ENCODE measurements at places on chromosomes 2 and 18.

GRCh38 chr2:45918463-45919159 lies 267.1 kb downstream of the PRKCE start:
- no peak for DNase-seq

- DNase-seq: peak; percentile 29
These were observed 11.4 kb upstream of the NR4A2 start for GRCh38 chr2:156343940-156344301.

GRCh38 chr2:234374736-234375135 lies 122.1 kb downstream of the ARL4C start:
- DNase-seq: no peak

- peak; percentile 13 for DNase-seq
These were observed 683 bp downstream of the MBOAT2 start for GRCh38 chr2:9002637-9003365.

DNA sequence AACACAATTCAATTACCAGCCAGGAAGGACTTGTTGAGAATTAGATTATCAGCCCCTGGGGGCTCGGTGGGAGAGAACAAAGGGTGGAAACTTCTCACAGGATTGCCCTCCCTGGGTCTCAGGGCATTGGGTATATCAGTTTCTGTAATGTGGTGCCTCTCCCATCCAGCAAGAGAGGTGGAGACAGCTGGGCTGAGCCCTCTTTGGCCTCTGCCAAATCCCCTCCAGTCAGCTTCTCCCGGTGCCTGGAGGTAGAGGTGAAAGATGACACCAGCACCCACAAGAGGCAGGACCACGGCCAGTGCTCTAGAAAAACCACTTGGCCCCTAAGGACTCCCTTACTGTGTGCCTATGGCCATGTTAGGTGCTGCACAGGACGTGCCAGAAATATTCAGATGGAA lies 179.7 kb downstream of the HAUS1 start:
- no peak for DNase-seq

DNA sequence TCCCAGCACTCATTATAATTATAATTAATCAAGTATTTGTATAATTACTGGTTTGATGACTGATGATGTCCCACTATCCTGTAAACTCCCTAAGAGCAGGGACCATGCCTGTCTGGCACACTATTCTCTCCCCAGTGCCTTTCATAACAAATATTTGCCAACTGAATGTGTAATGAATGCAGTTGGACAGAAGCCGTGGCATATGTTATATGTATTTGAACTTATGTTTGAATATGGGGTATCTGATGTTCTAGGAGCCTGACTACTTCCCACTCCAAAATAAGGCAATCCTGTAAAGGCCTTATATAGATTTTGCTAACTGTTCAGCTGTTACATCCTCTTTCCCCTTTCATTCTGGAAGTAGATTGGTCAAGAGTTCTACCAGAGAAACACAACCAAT lies 19.7 kb downstream of the OSBPL6 start:
- DNase-seq: no peak

- no peak for DNase-seq
These were observed 67.8 kb downstream of the MERTK start for GRCh38 chr2:111966241-111966640.

GRCh38 chr2:161238560-161239325 lies 69.5 kb upstream of the PSMD14 start:
- DNase-seq: peak; percentile 76

- DNase-seq: peak; percentile 41
These were observed 116.0 kb downstream of the CDC42EP3 start for GRCh38 chr2:37555457-37555856.

GRCh38 chr2:233469261-233470010 lies 97.1 kb downstream of the USP40 start:
- DNase-seq: no peak

DNA sequence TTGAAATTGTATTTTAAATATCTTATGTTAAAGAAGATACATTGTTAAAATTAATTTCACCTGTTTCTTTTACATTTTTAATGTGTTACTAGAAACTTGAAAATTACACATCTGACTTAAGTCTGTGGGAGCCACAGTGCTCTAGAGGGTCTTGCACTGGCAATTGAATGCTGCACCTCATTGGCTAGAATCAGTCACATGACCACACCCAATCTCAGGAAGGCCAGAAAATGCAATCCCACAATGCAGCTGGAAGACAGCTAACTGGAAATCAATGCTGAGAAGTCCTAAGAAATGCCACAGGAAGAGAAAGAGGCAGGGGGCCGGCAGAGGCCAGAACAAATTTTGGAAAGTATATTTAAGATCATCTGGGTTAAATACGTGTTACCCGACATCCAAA lies 189.2 kb upstream of the POU3F3 start:
- no peak for DNase-seq

DNA sequence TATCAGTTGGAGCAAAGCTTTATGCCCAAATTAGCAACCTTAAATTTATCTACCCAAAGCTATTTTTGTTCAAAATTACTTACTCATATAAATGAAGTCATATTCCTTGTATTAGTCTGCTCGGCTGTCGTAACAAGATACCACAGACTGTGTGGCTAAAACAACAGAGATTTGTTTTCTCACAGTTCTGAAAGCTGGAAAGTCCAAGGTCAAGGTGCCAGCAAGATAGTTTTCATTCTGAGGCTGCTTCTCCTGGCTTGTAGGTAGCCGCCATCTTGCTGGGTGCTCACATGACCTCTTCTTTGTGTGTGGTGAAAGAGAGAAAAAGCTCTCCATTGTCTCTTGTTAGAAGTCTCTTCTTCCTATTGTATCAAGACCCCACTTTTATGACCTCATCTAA lies 15.7 kb upstream of the DPP10 start:
- no peak for DNase-seq

GRCh38 chr2:17328161-17328560 lies 190.1 kb downstream of the RAD51AP2 start:
- DNase-seq: no peak

- DNase-seq: peak; percentile 11
These were observed 102.0 kb downstream of the DCDC2C start for GRCh38 chr2:3805201-3805939.

GRCh38 chr2:120403261-120403660 lies 57.3 kb downstream of the INHBB start:
- DNase-seq: no peak

DNA sequence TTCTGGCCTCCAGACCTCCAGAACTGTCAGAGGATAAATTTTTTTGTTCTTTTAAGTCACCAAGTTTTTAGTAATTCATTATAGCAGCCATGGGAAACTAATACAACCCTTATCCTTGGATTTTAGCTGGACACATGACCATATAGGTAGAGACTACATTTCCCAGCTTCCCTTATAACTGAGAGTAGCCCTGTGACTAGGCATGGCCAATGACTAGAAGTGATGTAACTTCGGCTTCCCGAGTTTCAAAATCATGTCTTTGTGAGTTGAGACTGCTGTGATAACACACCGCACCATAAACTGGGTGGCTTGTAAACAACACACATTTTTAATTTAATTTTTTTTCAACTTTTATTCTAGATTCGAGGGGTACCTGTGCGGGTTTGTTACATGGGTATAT lies 134.0 kb upstream of the SERTAD2 start:
- no peak for DNase-seq

GRCh38 chr2:161725297-161725696 lies 101.1 kb downstream of the SLC4A10 start:
- no peak for DNase-seq

GRCh38 chr2:120302301-120302700 lies 43.6 kb upstream of the INHBB start:
- DNase-seq: no peak

DNA sequence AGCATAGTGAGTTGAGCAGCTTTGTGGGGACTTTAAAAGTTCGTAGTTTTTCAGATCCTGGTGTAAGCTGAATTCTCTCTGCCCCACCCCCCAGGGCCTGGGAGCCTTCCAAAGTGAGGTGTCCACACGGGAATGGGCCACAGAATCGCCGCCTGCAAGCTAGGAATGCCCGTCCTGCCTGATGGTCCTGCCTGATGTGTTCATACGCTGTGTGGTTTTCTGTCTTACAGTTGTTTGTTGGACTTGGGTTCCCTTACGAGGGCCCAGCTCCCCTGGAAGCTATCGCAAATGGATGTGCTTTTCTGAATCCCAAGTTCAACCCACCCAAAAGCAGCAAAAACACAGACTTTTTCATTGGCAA lies 158.7 kb downstream of the MGAT5 start:
- DNase-seq: no peak

- DNase-seq: no peak
These were observed 482.6 kb downstream of the TSN start for GRCh38 chr2:122238006-122238559.

DNA sequence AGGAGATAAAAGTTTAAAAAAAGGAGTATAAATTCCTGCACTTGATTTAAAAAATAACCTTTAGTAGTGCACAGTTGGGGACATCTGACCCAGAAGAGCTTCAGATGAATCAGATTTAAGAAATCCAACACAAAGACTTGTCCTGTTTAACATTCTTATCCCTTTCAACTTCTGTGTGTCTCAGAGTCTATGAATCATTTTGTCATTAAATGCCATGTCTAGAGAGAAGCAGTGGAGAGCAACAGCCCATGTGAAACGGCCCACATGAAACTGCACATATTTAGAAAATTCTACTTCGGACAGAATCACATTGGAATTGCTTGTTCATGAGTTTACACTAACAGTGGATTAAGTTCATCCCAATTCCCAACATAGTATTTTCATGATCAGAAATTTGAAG lies 278.6 kb downstream of the SLC8A1 start:
- DNase-seq: no peak

- DNase-seq: peak; percentile 68
These were observed 32.7 kb downstream of the ARHGAP25 start for GRCh38 chr2:68767031-68767961.

DNA sequence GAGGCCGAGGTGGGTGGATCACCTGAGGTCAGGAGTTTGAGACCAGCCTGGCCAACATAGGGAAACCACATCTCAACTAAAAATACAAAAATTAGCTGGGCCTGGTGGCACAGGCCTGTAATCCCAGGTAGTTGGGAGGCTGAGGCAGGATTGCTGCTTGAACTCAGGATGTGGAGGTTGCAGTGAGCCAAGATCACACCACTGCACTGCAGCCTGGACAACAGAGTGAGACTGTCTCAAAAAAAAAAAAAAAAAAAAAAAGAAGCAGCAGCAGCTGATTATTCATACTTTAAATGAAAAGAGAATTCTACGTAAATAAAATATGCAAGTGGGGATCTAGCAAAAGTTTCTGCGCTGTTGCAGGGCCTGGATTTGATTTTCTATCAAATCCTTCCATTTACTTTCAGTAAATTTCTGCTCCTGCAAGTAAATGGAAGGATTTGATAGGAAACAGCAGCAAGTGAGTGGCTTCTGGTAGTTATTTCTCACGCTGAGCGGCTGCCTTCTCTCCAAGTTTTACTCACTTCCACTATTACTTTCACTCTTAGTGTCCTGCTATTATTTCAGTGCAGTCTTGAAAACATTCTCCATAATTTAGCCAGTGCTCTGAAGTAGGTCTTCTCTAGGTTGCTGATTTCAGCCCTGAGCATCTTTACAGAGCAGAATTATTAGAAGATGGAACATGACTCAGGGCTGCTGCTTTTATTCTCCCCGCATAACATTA lies 68.4 kb downstream of the SLC16A14 start:
- DNase-seq: peak; percentile 23

DNA sequence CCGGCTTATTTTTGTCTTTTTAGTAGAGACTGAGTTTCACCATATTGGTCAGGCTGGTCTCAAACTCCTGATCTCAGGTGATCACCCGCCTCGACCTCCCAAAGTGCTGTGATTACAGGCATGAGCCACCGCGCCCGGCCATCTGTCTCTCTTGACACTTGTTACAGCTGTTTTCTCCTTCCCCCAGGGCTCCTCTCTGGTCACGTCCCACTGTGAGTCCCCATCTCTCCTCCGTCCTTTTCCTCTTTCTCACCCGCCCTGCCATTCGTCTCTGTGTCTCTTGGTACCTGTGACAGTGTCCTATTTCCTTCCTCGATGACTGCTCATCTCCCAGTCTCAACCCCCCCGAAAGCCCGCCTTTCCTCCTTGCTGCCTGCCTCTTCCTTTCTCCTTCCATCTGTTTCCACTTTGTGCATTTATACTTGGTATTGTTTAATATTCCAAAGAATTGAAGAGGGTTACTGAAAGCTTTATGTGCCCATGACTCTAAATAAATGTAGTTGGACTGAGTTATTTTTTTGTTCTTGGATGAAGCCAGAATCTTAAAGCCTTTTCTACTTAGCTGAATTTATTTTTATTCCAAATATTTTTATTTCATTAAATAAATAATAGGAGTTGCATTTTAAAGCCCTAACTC lies 241.5 kb downstream of the SH3RF3 start:
- no peak for DNase-seq

- DNase-seq: no peak
These were observed 6.5 kb downstream of the ACKR3 start for GRCh38 chr2:236576087-236576486.

- DNase-seq: no peak
These were observed 3.6 kb upstream of the PROM2 start for GRCh38 chr2:95270541-95271081.

DNA sequence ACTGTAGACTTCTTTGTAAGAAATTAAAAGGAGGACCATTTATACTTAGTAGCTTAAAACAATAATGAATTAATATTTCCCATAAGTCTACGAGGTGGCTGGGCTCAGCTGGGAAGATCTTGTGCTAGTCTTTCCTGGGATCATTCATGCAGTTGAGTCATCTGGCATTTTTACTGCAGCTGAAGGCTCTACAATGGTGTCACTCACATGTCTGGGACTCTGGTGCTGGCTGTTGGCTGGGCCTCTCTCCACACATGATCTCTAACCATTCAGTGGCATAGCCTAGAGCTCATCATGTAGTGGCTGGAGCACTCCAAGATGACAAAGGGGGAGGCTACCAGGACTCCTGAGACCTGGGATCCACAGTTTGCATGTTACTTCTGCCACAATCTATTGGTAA lies 35.5 kb downstream of the CLASP1 start:
- no peak for DNase-seq

DNA sequence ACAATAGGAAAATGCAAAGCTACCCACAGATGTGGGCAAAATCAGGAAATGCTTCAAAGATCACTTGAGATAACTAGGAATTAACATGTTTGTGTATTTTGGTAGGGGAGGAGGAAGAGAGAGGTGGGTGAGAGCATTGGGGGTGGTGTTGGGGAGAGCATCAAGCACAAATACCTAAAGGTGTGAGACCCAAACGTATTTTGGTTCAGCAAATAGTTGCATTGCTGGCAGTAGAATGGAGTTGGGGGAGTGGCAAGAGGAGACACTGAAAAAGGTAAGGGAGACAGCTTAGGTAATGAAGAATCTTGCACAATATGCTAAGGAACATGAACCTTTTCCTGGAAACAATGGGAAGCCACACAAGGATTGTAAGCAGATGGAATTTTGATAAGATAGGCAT lies 1.5 kb upstream of the PELI1 start:
- DNase-seq: no peak

GRCh38 chr2:225566798-225567197 lies 167.3 kb downstream of the NYAP2 start:
- DNase-seq: no peak
